ENCODE measurements at places on chromosomes 2 and 18.
A peak's percentile ranks its signal among the peaks of the same experiment; 100 is the strongest.

DNA sequence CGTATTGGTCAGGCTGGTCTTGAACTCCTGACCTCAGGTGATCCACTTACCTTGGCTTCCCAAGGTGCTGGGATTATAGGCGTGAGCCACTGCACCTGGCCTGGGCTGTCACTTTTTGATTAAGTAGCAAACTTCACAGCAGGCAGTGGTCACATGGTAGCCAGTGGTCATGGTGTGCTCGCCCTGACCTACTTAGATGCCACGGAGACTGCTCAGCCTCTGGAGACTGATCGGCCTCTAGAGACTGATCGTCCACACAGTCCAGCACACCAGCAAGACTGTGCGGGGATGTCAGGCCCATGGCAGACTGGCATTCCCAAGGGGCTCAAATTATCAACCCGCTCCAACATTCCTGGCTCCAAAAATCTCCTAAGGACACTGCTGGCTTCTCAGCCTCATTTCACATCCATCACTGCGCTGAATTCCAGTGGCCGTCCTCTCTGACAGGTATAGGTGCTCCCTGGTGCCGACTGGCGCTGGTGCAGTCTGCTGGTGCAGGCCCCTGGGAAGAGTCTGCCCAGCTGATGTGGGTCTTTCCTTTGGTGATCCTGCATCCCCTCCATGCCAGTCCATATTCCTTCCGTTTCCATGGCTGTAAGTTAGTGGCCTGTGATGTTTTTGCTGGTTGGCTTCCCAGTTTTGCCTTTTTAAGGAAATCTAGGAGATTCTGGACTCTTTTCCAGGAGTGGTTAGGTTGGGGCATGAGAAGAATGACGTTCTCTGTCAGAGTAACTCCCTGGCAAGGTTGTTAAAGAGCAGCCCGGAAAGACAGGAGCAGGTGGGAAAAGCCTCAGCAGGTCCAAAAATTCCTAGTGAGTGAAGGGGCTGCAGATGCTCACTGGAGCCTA, 374.5 kb upstream of the HS6ST1 start:
- DNase-seq: no peak

GRCh38 chr2:37005118-37005868, 39.0 kb upstream of the STRN start:
- DNase-seq: peak; percentile 16

- DNase-seq: no peak
Measured at GRCh38 chr18:50573679-50574078, 13.8 kb downstream of the MAPK4 start.

- DNase-seq: no peak
Measured at GRCh38 chr18:3529077-3529476, 79.1 kb downstream of the TGIF1 start.

GRCh38 chr2:218405086-218405745, 5.5 kb downstream of the CTDSP1 start:
- no peak for DNase-seq

- no peak for DNase-seq
Measured at GRCh38 chr2:68283419-68283812, 31.1 kb upstream of the PPP3R1 start.

DNA sequence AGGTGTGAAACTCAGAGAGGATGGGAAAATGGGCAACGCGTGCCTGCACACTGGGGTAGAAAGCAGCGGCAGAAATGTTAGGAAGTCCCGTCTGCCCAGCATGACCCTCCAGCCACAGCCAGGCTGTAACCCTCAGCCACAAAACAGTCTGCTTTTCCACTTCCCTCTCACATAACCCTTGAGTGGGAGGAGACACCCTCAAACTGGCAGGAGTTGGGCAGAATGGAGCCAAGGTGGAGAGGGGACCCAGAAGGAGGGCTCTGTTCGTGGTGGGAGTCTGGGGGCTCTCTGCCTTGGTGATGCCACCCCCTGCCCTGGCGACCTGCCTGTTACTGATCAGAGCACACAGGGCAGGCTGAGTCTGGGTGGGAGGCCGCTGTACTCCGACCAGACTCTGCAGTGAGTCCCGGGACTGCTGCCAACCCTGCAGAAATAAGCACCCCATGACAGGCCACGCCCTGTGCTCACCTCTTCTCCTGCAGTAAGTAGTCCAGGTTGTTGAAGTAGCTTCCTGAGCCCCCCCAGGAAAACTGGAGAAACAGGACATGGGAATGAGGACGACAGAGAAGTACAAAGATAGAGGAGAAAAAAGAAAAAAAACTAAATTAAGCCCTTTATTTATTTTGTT, 16.0 kb downstream of the FAM178B start:
- no peak for DNase-seq

DNA sequence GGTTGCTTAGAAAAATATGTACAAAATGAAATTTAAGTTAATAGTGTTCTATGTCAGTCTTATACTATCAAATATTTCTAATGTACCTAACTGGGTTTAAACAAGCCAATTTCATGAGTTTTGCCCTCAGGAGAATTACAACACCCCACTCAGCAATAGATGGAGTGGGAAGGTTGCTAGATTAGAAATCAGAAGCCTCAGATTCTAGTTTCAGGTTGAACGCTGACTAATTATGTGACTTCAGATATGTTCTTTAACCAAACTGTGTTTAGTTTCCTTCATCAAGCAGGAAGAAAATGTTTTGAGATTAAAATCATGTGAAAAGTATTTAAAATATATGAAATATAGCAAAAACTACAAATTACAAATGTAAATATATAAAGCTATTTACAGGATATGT, 133.8 kb upstream of the KCNH7 start:
- DNase-seq: no peak

- no peak for DNase-seq
Measured at GRCh38 chr18:3305354-3305762, 43.4 kb downstream of the MYL12B start.

GRCh38 chr2:200127848-200128247, 172.5 kb downstream of the MAIP1 start:
- no peak for DNase-seq

DNA sequence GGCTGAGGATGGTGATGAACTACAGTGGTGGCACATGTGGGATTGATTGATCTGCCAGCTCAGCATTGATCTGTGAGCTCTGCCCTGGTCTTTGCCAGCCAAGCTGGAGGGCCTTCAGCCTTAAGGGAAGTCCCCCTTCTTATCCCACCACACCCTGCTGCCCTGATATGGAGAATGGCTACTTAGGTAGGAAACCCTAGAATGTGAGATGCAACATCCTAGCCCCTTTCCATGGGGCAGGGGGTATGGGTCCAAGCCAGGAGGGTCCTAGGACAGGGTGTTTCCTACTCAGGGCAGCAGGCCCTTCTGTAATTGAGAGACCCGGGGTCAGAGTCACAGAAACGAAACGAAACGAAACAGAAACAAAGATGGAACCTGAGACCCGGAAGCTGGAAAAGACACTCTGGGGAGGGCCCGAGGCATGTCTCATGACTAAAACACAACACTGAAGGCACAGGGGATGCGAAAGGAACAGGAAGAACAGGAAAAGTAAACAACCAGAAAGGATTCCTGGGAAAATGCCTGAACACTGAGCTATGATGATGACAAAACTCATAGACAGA, 16.9 kb upstream of the SULT1C2 start:
- peak; percentile 85 for DNase-seq
